KBM-7 (cell line): ENCODE measurements at places on chromosomes 7 and 10.

DNA sequence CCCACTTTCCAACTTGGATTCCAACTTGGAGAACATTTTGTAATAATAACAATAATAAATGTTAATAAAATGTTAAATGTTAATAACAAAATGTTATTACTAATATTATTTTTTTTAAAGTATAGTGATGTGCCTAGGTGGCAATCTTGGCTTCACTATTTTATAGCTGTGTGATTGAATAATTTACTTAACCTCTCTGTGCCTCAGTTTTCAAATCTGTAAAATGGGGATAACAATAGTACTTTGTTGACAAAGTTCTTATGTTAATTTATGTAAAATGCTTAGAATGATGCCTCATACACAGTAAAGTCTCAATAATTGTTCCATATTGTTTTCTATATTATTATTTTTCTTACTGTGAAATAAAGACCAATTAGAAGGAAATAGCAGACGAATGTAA is 23.3 kb upstream of the TMEM26 start:
- DNase-seq: no peak

DNA sequence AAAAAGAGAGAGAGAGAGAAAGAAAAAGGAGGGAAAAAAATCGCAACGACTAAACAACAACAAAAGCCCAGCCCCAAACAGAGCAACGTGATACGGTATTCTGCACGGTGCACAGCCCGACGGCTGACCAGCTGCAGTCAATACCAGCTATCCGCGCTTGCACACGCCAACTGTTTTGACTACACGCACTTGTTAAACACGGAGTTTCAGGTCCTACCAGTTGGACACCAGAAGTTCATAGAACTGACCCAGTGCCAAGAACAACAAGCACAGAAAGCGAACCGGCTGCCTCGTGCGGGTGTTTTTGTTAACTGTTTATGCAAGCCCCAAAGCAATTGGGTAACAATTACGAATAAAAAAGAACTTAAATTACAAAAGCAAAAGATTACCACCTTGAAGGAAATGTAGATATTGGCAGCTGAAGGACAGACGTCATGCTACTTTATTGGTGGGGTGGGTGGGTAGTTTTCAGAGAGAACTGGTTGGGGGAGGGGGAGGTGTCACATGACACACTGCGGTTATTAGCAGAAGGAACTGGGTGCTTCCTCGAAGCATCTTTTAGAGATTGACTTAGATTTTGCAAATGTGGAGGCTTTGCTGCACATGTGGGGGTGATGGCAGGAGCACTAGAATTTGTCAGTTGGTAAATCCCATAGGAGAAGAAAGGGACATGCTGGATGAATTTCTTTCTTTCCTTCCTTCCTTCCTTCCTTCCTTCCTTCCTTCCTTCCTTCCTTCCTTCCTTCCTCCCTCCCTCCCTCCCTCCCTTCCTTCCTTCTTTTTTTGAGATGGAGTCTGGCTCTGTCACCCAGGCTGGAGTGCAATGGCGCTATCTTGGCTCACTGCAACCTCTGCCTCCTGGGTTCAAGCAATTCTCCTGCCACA is 110.6 kb upstream of the EFCAB10 start:
- no peak for DNase-seq

DNA sequence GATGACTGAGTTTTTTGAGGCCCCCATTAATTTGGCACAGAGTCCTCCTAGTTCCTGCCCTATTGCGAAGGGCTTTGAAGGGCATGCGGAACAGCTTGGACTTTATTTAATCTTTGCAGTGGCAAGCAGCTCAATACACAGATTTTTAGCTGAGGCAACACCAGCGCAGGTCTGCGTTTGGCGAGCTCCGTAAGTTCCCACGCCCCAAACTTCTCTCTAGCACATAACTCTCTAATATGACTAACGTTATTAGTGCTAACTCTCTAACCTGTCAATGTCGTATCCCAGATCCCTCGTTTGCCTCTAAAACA is 366 bp upstream of the TAF3 start:
- no peak for DNase-seq

DNA sequence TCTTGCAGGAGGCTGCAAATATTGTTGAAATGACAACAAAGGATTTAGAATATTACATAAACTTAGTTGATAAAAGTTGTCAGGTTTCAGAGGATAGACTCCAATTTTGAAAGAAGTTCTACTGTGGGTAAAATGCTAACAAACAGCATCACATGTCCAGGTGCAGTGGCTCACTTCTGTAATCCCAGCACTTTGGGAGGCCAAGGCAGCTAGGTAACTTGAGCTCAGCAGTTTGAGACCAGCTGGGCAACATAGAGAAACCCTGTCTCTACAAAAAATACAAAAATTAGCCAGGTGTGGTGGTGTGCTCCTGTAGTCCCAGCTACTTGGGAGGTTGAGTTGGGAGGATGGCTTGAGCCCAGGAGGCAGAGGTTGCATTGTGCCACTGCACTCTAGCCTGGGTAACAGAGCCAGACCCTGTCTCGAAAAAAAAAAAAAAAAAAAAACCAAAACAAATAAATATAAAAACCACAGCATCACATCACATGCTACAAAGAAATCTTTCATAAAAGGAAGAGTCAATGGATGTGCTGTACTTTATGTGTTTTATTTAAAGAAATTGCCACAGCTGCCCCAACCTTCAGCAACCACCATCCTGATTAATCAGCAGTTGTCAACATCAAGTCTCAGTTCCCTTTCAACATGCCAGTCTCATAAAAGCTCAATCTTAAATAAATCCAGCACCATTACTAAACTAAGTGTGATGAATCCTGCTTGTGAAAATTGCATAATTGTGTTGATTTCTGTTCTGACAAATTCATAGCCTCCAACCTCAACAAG is 83.2 kb upstream of the MBL2 start:
- DNase-seq: no peak

DNA sequence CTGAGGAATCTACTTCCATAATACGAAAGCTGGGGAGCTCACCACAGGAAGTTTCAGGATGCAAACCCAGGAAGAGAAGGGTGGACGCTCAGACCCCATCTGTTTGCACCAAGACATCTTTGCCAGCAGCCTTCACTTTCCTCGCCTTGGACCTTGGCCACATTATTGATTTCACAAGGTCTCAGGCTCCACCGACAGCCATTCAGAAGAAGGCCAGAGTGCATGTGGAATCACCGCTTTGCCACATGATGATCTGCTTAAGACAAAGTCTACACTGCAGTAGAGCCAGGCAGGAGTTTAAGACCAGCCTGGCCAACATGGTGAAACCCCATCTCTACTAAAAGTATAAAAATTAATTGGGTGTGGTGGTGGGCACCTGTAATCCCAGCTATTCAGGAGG is 60.0 kb downstream of the LYZL1 start:
- no peak for DNase-seq

GRCh38 chr7:47092336-47092735 is 489.6 kb downstream of the TNS3 start:
- DNase-seq: no peak

DNA sequence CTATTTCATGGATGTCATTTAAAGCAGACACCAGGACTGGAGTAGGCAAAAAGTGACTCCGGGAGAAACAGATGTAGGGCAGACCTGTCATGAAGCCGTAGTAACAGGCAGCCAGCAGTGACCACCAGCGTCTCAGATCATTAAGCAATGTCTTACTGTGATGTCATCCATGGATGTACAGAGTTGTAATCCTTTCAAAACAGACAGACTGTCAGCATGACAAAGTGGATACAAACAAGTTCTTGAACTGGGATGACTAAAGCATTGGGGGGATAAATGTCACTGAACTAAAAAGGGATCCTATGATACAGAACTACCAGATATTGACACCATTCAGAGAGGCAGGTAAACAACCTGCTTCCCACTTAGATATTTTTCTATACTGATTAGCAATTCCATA is 675.5 kb downstream of the PARD3 start:
- no peak for DNase-seq

GRCh38 chr10:2202401-2202800 is 465.1 kb upstream of the ADARB2 start:
- DNase-seq: no peak

- peak; percentile 33 for DNase-seq
Measured at GRCh38 chr10:23157691-23158369, 34.3 kb upstream of the PTF1A start.

DNA sequence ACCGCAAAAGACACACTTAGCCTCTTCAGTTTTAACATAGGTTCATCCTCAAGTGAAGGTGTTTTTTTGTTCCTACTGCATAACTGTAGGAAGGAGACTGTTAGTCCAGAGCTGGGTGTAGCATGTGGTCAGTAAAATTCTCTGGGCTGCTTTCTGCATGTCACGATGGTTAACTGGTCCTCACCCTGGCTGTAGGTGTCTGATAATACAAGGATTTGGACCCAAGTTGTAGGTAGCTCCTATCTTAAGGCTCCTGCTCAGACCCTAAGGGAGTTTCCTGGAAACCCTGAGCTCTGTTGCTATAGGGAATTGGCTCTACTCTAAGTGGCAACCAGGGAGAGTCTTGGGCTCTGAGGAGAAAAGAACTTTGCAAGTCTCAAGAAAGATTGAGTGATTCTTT is 112.9 kb downstream of the SAMD9 start:
- no peak for DNase-seq

DNA sequence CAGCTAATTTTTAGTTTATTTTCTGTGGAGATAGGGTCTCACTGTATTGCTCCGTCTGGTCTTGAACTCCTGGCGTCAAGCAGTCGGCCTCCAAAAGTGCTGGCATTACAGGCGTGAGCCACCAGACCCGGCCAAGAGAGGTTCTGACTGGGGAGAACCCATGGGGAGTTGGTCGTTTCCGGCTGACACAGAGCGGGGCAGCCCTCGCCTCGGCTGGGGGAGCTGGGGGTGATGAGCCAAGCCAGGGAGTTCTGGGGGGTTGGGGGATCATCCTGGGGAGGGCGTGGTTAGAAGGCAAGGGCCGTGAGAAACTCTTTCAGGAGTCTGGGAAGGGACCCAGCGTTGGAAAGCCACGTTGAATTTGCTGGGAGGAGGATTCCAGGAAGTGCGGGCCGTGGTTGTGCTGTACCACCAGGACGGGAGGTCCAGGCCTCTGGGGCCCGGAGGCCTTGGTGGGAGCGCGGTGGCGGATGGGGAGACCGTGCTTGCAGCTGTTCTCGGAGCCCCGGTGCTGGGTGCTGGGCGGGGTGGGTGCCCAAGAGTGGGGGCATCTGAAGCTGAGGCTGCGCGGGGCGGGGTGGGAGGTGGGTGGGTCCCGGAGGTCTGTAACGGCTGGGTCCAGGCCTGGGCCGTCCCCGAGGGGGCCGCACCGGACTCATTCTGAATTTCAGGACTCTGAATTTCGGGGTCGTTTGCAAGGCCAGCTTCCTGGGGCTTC is 8.4 kb upstream of the ZNF853 start:
- no peak for DNase-seq

GRCh38 chr7:4189131-4189570 is 492.9 kb upstream of the FOXK1 start:
- no peak for DNase-seq

DNA sequence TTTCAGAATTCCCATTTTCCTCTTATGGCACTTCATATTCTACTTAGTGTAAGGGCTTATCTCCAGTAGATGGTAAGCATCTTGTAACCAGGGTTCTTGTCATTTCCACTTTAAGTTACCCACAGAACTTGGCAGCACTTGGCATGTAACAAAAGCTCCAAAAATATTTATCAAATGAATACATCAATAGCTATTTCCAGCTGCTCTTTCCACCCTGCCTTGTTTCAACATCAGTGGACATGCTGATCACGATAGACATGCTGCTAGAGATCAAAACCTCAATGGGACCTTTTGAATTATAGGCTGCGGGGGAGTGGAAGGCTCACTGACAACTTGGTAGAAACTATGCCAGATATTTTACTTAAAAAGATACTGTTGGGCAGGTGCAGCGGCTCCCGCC is 32.9 kb downstream of the HOXA1 start:
- no peak for DNase-seq

DNA sequence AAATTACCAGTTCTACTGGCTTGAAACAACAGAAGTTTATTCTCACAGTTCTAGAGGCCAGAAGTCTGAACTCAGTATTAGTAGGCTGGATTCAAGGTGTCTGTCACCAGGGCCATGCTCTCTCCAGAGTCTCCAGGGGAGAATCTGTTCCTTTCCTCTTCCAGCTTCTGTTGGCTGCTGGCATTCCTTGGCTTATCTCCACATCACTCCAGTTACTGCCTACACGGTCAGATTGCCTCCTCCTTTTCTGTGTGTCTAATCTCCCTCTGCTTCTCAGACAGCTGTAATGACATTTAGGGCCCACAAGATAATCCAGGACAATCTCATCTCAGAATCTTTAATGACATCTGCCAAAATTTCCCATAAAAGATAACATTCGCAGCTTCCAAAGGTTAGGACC is 36.6 kb downstream of the MAPK8 start:
- DNase-seq: no peak

- DNase-seq: peak; percentile 22
Measured at GRCh38 chr7:47453093-47454061, 128.5 kb downstream of the TNS3 start.

DNA sequence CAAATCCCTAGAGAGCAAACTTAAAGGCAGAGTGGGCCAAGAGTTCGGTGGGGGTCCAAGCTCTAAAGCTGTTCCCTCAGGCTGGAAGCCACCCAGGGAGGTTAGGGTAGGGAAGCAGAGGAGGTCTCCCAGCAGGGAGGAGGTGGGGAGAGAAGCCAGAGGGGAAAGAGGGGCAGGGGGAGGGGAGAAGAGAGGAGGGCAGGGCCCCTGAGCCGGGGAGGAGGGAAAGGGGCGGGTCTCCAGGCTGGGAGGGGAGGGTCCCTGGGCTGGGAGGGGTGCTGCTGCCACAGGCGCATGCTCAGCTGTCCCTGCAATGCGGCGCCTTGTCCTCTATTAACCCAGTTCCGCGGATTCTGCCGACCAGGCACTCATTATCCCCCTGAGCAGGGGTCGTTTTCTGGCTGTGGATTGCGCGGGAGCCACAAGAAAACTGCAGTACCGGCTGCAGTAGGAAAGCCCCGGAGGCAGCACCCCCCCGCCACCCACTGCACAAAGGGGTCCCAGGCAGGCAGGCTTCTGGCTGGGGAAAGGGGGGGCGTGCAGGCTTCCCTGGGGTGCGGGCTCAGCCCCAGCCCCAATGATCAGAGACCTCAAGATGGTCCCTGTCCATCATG is 49.3 kb downstream of the CAMK2B start:
- DNase-seq: no peak

- DNase-seq: peak; percentile 27
Measured at GRCh38 chr10:93826355-93826754, 67.4 kb upstream of the SLC35G1 start.

DNA sequence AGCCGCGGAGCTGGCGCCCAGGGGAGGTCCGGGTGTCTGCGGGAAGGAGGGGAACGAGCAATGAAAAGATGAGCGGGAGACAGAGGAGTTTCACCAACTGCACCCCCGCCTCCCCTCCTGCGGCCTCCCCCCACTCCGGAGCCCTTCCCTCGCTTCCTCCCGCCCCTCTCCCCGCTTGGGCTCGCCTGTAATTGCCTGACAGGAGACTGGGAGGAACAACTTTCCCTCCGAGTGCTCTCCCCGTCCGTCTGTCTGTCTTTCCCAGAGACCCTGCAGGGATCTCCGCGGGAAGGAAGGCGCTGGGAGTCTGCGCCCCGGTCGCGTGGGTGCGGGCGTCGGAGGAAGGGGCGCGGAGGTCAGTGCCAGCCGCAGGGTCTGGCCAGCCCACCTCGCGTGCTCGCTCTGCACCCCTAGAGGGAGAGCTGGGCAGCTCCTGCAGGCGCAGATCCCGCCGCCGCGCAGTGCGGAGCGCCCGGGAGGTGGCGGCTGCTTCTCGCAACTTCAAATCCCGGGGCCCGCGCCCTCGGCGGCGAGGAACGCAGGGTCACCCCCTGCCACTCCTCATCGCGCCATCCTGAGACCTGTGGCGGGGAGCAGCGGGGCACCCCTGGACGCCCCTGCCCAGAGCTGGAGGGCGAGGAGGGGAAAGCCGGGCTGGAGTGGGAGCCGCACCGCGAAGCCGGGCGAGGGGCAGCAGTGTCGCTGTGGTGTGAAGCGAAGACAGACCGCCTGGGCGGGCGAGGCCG is 511 bp upstream of the NRP1 start:
- DNase-seq: peak; percentile 87

GRCh38 chr7:80960244-80960795 is 41.5 kb upstream of the SEMA3C start:
- DNase-seq: no peak
